CD14-positive monocyte (primary cell): ENCODE measurements at places on chromosomes 4 and X.

- no peak for DNase-seq
Measured at GRCh38 chr4:91681544-91681943, 622.2 kb upstream of the GRID2 start.

- DNase-seq, result peak; percentile 92
Measured at GRCh38 chr4:14994242-14994641, 8.0 kb upstream of the CPEB2 start.

GRCh38 chr4:153138736-153139135 is 65.5 kb upstream of the TRIM2 start:
- DNase-seq, result peak; percentile 79

DNA sequence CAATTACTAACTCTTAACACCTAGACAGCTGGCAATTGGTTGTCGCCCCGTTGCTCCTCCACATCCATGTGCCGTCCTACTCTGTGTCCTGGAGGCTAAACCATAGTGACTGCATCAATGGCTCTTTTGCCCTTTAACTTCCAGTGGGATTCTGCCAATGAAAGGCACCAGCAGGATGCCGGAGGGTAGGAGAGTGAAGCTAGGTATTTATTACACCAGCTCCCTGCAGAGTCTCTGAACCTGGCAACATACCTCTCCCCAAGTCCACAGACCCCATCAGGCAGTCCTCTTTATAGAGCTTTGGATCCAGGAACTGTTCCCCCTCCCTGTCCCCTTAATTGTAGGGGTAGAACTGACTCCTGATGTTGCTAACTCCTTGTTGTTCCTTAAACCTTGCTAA is 426.8 kb downstream of the HNRNPD start:
- DNase-seq, result no peak

DNA sequence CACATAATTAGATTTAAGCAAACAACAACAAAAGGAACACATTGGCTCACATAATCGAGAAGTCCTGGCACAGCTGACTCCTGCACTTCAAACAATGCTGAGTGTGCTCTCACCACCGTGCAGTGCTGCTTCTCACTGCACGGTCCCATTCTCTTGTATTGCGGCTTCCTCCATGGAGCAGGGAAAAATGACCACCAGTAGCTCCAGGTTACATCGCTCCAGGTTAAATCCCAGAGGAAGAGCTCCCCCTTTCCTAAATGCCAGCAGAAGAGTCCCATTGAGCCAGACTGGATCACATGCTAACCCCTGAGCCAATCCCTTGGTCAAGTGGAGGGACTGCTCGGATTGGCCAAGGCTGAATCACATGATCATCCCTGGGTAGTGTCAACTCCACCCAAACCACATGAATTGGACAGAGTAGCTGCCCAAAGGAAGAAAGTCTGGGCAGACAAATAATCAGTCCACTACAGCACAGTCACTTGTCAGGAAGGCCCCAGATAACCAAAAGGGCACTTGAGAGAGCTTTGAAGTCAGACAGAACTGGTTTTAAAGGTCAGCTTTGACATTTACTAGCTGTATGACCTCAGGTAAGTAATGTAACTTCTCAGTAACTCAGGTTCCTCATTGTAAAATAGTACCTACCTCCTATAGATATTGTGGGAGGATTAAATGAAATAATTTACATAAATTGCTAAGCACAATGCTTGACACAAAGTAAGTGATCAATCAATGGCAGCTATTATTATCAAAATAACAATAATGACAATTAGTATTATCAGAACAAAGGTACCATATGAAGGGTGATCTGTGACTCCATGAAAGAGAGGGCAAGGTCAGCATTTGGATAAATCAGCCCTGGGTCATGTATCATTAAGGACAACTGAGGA is 14.3 kb downstream of the TEC start:
- DNase-seq, result no peak

DNA sequence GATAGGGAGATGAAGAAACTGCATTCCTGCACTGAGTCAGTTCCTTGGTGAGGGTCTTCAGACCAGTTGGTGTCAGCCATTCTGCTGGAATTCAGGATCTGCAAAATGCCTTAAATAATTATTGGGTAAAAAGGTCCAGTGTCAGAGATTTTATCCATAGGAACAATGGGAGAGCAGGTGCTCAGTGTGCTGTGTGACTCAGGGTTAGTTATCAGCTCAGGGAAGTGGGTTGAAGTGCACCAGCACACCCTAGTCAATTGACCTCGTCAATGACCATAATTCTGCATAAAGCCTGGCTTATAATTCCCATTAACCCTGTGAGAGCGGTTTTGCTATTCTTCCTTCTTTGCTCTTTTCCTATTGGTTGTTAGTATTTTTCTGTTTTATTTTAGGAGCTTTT is 37.3 kb downstream of the HERC6 start:
- no peak for DNase-seq

DNA sequence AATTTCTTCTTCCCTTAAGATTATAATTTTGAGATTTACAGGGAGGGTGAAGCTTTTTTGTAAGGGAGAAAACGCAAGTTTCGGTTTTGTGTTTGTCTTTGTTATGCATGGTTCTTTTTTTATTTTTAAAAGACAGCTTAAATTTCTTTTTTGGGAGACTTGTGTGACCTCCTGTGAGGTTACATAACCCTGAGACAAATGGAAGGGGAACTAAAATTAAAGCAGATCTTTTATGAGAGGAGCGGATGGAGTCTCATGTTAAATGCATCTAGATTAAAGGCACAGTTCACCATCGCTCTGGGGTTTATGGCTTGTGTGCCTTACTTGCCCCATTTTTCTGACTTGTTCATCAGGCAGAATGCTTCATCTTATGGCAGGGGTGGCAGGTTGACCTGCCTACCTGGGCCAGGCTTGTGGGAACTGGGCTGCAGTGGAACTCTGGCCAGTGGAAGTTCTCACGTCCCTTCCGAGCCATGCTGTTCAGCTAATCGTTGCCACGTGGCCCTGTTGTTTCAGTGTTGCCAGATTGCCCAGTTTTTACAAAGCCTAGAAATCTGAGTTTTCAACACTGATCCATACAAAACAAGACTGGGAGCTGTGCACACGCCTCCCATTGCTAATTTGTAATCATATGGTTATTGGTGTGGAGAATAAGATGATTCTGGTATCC is 291.8 kb downstream of the ARHGAP10 start:
- no peak for DNase-seq

GRCh38 chr4:141792164-141792563 is 155.8 kb downstream of the IL15 start:
- DNase-seq, result no peak

DNA sequence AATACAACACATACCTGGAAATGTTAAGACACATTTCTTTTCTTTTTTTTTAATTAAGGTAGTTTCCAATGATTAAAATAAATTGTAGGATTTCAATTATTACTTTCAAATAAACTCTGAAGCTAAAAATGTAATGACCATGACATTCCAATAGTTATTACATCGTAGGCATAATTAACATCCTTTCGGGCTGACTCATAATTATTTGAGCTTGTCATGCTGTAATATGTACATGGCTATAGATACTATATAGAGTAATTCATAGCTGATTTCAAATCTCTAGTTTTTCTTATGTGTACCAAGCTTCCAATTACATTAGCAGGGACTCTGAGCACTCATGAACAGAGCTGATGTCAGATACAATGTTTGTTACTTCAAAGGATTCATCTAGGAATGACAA is 125.7 kb upstream of the GABRG1 start:
- DNase-seq, result no peak

DNA sequence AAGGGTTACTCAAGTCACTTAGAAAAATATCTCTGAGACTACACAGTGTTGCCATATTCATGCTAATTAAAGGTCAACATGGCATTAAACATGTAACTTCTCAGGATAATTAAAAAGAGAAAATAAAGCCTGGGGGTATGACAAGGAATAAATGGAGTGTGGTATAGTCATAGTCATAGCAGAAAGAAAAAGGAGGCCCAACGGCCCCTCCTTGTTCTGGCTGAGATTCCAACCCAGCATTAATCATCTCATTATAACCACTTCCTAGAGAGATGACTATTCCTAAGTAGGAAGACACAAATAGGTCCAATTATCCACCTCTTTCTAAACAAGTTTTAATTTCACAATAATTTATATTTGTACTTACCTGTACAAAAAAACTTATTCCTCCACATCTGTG is 778.4 kb upstream of the AADAT start:
- DNase-seq, result no peak

- DNase-seq, result no peak
Measured at GRCh38 chr4:114383721-114384120, 214.9 kb upstream of the UGT8 start.

DNA sequence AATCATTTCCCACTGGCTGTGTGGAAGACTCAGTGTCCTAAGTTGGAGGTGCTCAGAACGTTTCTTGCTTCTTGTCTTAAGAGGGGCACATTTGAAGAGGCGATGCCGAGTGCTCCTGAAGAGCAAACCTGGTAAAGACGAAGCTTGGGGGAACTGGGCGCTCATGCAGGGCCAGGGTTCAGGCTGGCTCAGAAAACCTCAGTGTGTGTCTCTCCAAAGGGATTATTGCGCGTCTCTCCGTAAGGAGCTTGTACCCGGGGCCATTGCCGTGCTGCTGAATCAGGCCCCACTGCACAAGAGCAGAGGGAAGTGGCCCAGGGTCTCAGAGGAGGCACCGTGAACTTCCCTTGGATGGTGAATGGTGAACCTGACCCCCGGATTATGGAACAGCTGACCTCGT is 44.4 kb downstream of the PSAPL1 start:
- no peak for DNase-seq

DNA sequence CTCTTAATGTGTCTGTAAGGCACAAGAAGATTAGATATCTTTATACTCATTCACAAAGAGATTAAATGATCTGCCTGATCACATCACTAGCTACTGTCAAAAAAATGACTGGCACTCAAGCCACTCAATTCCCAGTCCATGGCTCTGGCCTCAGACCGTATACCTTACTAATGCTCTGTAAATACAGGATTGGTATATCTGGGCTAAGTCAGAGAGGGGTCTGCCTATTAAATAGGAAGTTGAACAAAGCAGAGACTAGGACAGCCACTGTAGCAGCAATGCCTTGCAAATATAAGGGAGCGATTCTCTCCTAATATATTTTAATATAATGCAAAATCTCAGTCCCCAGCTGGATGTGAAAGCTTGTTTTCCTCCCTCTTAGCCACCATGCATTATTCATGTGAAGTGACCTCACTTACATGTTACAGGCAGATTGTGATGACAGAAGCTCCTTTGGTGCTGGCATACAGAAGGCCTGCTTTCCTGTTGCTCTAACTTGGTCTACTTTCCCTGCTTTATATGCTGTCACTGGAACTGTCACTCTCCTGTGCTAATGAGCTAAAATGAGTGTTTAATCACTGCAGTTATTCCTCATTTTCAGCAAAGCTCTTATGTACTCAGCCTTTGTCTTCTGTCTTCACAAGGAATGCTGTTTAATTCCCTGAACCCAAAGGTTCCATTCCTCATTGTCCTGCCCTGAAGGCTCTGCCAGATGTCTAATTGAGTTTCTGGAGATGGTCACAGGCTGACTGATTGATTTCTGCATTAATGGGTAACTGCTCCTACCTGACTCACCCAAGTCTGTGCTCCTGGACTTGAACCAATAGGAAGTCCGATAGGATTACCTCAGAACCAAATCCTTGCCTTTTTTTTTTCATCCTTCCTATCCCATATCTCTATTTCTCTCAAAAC is 578.2 kb downstream of the KLHL13 start:
- no peak for DNase-seq

DNA sequence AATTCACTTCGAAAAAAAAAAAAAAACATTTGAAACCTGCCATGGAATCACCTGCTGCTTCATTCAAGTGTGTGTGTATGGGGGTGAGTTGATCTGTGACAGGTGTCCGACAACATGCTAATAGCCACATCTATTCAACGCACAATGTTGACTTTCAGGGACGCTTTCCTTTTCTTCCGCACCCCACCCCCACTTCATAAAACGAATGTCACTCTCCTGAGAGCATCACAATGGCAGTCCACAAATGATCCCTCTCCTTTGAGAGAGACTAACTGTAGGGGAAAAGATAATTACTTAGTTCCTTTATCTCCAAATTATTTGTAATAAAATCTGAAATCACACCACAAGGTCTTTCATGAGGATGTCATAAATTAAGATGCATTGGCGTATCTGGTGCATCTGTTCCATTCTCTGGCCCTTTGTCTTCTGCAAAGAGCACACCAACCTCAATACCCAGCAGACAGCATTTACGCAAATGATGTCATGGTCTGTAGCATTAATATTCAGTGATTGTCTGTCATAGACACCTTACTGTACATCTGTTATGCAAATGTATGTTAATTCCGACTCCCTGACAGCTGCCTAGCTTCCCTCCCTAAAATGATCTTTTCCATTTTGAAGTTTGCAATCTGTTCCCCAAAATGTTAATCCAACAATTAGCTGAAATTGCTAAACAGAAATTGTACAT is 640.0 kb upstream of the BOD1L1 start:
- no peak for DNase-seq

DNA sequence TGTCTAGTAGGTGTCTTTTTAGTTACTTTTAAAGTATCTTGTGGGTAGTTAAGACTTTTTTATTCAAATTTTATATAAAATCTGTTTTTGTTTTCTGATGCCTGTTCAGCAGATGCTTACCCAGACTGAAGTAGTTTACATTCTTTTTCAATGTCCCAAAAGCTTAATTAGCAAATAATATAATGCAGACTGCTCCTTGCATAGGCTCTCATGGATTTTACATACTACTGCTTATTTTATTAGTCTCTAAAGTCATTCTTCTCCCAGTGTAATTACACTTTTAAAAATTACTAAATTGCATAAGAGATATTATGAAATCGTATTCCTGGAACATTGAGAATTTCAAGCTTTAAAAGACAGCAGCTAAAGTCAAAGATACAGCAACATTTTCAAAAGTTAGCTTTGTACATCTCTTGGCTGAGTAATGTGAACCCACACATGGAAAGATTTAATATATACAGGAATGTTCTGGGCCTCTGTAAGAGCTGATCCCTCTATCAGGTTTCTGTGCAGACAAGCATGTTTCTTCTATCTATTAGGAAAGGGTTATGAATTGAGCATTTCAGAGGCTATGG is 148.4 kb upstream of the SPRY1 start:
- no peak for DNase-seq

GRCh38 chrX:10173331-10173900 is 16.6 kb downstream of the CLCN4 start:
- no peak for DNase-seq

DNA sequence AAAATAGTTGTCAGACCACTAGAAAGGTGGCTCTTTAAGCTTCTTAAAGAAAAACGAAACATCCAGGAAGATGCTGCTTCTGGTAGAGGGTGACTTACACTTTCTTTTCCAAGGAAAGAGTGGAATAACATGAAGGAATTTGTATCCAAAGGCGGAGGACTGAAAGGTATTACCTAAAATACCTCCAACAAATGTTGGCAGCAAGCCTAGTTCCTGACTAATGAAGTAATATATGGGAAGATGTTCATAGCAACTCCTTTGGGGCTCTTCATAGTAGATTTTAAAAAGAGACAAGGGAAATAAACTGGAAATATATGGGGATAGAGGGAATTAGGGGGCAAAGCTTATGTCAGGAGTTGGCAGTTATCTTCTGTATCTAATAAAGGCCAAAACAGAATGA is 116.2 kb downstream of the AASDH start:
- DNase-seq, result no peak

GRCh38 chr4:140499391-140499790 is 1.3 kb upstream of the MGAT4D start:
- DNase-seq, result no peak
